ENCODE measurements at places on chromosomes 13 and 19. TPM values are rescaled to one million over a fixed set of nuclear protein-coding genes. Genes with fewer than 3 reads are reported as not detected.

DNA sequence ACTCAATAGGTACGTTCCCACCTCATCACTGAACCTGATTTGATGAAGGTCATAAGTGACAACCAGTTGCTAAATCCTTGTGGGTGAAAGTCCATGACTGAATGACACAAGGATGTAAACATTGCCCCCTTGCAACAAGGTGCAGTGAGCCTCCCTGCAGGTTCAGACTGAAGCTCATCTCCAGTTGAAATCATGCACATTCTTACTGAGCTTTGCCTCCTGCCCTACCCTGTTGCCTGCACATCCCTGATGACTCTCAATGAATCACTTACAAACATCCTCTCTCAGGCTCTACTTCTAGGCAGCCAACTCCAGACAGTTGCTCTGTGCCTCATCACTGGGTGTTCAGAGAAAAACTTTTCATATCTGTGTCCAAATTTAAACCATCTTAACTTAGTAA is 42.5 kb upstream of the ARGLU1 start:
- DNase-seq: no peak

DNA sequence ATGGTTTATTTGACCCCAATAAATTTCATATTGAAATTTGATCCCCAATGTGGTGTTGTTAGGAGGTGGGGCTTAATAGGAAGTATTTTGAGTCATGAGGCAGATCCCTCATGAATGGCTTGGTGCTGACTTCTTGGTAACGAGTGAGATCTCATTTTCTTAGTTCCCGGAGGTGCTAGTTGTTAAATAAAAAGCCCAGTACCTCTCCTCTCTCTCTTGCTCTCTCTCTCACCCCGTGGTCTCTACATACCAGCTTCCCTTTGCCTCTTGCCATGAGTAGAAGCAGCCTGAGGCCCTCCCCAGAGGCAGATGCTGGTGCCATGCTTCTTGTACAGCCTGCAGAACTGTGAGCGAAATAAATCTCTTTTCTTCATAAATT is 39.4 kb upstream of the KATNAL1 start:
- DNase-seq: no peak

DNA sequence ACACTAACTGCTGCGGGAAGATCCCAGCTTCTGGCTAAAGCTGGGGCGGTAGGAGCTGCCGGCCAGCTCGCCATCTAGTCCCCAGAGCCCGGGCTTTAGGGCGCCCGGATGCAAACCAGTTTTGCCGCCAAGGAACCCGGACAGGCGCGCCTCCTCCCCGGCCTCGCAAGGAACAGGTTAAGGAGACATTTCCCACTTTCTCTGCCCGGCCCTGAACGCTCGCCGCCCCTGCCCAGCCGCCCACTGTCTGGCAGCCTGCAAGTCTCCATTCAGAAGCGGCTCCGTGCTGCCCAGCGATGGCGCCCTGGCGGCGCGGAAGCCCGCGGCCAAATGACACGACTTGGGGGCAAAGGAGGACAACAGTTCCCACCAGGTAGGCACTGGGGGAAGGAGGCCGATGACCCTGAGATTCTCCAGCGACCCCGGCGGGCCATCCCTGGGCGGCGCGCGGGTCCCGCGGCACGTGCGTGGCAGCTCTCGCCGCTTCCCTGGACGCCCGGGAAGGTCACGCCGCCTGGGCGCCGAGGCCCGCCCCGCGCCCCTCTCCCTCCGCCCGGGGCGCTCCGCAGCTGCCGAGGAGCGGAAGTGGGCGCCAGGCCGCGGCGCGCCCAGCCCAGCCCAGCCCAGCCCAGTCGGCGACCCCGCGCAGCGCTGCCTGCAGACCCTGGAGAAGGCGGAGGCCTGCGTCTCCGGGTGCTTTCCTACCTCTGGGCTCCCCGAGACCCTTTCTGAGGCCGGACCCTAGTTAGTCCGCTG is 42.2 kb upstream of the HNRNPA1L2 start:
- no peak for DNase-seq

Gene SRRM5
- 0.11 TPM for total RNA-seq

Gene LCP1
- 2.1 TPM for total RNA-seq

Gene PPP6R1
- 25.8 TPM for total RNA-seq

Gene PRODH2
- 86.7 TPM for total RNA-seq

- no peak for DNase-seq
These were observed 924 bp downstream of the TNFSF13B start for GRCh38 chr13:108270442-108270841.

GRCh38 chr19:16026131-16026530 is 50.2 kb upstream of the TPM4 start:
- DNase-seq: no peak

GRCh38 chr13:72970301-72970880 is 88.4 kb upstream of the KLF5 start:
- DNase-seq: no peak

DNA sequence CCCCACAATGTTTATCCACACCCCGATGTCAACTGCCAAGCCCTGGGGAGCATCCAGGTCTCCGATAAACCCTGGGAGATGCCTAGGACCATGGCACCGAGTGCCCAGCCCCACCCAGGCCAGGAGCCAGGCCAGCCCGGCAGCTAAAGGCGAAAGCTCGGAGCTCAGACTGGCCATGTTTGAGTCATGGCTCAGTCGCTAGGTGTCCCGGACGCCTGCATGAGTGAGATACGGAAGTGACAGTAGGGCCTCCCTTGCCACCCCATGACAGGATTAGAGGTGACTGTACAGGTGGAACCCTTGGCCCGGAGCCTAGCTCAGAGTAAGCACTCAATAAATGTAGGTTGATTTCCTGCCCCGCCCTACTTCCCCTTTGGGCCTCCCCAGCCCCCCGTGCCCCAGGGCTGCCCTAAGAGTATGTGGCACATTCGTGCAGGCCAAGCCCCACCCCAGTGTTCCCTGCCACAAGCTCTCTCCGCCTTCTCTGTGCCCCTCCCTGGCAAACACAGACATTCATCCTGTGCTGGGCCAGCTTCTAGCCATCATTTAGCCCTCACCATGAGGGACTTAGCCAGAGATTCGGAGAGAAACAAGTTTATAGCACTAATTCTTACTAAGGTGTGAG is 5.8 kb upstream of the TPM4 start:
- DNase-seq: peak; percentile 84

Gene KIR2DL1
- total RNA-seq: not detected

GRCh38 chr13:21800837-21801616 is 130.2 kb downstream of the FGF9 start:
- peak; percentile 16 for DNase-seq

- no peak for DNase-seq
These were observed 16.2 kb upstream of the FOXO1 start for GRCh38 chr13:40682449-40683240.

- peak; percentile 22 for DNase-seq
These were observed 121.6 kb upstream of the SPATA13 start for GRCh38 chr13:24038841-24039330.

Gene CNFN
- 0.35 TPM for total RNA-seq

- DNase-seq: peak; percentile 7
These were observed 66.5 kb upstream of the STARD13 start for GRCh38 chr13:33352041-33352440.

- DNase-seq: no peak
These were observed 416.5 kb downstream of the FGF14 start for GRCh38 chr13:101985321-101985720.

DNA sequence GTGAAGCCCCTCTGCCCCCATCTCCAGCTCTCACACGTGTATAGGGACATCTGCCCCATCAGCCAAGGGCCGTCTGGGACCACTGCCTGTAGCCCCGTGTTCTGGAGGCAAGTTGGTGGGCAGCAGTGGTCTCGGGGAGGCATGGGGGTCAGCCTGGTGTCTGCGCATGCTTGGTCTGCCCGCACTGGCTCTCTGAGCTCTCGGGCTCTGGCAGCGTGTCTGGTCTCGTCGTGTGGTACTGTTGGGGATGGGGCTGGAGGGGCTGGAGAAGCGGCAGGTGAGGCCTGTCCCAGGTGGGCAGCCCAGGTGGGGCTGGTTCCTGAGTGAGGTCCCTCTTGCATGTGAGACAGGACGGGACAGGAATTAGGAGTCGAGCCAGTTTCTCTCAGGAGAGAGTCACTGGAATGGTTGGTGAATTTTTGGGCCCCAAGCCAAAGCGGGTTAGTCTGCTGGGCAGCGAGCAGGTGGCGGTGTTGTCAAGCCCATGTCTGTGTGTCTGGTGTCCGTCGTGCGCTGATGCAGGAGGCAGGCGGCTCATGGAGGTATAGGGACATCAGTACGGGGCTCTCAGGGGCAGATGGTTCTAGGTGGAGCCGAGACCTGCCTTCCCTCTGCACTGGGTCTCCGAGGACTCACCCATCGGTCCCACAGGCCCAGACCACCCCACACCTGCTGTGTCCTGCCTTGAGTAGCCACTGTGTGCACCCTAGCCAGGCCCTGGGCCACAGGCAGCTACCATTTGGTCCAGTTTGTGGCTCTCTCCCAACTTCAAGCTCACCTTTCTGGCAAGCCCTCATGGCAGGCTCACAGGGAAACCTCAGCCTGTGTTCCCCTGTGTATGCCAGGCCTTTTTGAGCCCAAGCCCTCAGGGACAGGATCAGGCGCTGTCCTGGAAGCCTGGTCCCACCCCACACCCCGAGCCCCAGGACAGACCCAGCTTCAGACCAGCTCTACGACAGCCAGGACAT is 18.2 kb downstream of the COMP start:
- DNase-seq: no peak

DNA sequence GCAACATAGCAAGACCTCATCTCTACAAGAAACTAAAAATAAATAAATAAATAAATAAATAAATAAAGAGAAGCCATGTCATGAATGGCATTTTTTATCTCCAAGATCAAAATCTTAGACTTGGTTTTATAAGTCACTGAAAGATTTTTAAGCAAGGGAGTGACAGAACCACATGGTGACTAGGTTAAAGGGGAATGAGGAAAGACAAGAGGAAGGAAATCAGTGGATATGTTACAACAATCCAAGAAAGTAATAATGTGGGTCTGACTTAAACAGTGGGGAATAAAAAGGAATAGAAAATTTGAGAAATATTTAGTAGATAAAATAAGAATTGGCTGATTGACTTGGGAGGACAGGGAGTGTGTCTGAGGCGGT is 18.8 kb upstream of the MED4 start:
- DNase-seq: no peak

DNA sequence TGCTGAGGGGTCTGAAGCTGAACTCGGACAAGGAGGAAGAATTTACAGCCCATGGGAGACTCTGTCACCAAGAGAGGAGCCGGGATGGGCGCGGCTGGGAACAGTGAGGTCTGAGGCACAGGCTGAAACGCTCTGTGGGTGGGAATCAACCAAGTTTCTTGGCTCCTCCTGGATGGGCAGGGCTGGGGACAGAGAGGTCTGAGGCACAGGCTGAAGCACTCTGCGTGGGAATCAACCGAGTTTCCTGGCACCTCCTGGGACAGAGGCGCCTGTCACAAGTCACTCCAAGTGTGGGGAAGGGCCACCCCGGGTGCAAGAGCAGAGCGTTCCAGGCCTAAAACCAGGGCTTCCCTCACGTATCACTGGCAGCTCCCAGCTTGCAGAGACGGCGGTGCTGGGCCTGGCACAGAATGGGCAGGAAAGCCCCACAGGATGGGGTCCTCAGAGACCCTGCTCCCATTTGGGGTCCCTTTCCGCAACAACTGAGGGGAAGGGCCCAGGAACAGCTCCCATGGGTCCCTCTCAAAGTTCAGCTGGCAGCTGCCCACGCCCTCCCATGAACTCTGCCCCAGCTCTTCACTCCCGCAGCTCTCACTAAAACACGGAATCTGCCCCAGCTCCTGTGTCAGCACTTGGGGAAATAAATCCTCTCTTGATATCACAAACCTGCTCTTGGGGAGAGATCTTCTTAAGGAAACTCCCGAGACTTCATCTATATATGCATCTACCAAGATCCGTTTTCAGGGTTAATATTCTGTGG is 18.5 kb downstream of the AP3D1 start:
- no peak for DNase-seq

DNA sequence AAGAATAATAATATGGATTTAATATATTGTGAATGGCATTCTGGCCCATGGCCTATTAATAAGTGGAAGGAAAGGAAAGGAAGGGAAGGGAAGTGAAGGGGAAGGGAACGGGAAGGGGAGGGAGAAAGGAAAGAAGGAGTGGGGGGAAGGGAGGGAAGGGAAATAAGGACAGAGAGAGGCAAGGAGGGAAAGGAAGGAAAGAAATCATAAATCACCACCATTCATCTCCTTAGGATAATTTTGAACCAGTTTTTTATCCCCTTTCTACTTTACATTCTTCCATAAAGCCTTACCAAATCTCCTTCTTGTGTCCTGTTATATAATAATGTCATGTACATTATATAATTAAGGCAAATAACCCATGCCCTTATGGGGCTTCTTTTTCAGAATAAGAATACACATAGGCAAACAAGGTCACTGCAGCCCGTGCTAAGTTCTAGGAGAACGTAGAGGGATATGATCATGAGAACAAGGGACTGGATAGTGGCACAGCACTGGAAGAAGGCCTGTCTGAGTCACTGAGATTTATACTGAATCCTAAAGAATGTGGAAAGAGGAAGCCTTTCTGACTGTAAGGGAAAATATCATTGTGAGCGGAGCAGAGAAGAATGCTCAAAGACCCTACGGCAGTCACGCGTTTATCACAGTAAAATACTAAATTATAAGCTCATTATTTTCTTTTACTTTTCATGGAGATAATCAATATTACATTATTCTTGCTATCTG is 444.5 kb upstream of the GPC6 start:
- no peak for DNase-seq
